CD4-positive, alpha-beta T cell treated with Interleukin-1 beta for 1 hour (primary cell): ENCODE measurements at places on chromosomes 2 and 18.

GRCh38 chr18:49185623-49186022, 234.9 kb upstream of the SMAD7 start:
- no peak for DNase-seq

DNA sequence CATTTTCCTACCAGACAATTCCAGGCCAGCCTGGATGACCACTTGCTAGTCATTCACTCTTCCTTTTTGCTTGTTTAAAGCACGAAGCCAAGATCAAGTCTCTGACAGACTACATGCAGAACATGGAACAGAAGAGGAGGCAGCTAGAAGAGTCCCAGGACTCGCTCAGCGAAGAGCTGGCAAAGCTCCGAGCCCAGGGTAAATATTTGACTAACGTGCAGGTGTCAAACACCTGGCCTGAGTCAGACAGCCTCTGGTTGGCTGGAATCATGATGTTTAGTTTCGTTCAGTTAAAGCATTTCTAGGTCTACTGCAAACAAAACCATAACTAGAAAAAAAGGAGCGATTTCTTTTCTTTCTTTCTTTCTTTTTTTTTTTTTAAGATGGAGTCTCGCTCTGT, 44.2 kb upstream of the LYPD6B start:
- no peak for DNase-seq

DNA sequence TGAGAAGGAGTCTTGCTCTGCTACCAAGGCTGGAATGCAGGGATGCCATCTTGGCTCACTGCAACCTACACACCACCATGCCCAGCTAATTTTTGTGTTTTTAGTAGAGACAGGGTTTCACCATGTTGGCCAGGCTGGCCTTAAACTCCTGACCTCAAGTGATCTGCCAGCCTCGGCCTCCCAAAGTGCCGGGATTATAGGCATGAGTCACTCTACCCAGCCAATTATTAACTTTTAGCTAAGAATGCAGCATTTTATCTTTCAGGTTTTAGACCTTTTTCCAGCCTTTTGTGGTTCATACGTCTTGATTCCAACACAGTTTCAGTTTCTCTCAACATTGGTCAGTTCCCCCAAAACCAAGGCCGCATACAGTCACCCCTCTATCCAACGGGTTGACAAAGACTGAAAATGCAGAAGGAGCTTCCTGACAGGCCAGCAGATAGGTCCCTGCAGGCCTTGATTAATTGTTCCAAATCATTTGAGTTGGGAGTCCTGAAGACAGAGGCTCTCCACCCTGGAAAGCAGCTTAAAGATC, 262.2 kb upstream of the KLHL29 start:
- no peak for DNase-seq

DNA sequence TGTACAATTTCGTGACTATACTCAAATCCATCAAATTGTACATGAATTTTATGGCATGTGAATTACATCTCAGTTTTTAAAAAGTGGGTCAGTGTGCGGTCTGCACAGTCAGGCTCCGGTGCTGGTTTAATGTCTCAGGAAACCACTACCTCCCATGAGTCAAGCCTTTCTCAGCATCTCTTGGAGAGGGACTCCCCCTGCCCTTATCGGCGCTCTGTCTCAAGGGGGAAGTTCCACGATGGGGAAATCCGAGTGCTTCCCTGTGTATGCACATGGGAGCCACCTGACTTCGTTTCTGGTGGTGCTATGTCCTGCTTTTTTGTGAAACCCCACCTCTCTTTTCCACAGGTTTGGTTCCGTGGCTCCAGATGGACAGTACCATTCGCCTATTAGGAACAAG, 72.5 kb downstream of the ACOXL start:
- DNase-seq, result peak; percentile 47

DNA sequence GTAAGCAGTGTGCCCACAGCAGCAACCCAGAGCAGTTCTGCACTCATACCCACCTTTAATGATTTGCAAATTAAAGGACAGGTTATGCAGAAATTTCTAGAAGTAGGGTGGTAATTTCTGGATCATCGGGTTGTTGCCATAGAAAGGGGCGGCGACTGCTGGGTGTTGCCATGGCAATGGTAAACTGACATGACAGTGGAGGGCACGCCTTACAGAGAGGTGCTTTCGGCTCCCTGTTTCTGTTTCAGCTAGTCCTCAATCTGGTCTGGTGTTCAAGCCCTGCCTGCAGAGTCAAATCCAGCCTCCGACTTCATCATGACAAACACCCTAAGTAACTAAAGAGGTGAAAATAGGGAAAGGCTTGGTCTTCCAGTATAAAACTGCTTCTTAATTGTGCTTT, 667.7 kb downstream of the SOCS6 start:
- no peak for DNase-seq

- no peak for DNase-seq
These were observed 51.6 kb downstream of the LDAH start for GRCh38 chr2:20771299-20771698.

DNA sequence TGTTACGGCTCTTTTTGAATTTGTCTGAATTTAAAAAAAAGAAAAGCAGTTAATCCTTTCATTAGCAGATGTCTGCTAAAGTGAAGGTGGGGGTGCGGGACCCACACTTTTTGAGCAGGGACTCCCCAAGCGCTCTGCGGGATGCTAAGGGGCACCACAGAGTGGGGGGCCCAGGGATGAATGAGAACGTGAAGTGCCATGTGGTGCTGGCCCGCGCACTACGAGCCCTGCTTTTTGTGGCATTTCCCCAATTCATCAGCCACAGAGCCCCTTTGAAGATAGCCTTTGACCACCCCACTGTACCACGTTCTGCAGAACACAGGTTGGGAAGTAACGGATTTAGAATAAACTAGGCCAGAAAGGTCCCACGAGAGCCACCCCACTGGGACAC, 28.6 kb downstream of the HS1BP3 start:
- no peak for DNase-seq

DNA sequence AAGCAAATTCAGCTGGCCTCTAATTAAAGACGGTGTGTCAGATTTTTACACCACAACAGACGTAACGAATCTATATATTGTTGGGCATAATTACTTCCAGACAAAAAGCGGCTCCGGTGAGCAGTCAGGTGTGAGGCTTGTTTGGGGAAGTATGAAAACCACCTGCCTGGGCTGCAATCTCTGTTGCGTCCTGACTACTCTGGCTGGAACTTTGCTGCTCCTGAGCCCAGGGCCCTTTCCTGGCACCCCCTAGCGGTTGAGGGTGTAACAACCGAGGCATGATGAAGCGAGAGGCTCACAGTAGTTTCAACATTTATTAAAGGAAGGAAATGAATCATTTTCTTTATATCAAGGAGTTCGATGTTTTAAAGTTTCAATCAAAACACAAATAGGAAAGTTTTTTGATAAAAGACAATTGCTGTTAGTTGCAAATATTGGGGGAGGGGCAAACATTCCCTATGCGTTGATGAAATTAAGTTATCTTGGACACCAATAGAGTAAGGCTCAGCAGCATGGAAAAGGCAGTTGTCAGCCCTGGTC, 10.6 kb upstream of the ITGB6 start:
- DNase-seq, result peak; percentile 73

- no peak for DNase-seq
These were observed 212.1 kb upstream of the ZC3H15 start for GRCh38 chr2:186273953-186274352.

- peak; percentile 50 for DNase-seq
These were observed 156.4 kb upstream of the ITGA4 start for GRCh38 chr2:181300600-181301291.

DNA sequence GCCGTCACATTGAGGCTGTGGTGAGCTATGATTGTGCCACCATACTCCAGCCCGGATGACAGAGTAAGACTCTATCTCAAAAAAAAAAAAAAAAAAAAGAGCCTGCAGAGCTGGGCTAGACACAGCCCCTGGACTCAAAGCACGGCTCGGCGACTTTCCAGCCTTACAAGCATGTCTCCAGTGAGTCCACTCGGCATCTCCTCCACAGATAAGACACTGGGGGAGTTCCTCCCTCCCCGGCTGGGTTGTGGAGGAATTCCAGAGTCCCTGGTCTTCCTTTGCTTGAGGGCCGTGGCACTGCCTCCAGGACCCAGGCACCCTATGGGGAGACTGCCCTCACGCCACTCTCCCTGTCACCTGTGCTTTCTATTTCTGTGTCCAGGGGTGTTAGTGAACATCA, 30.9 kb upstream of the RPL31 start:
- no peak for DNase-seq

GRCh38 chr2:229221641-229222040, 49.4 kb downstream of the PID1 start:
- DNase-seq, result no peak

GRCh38 chr2:42675815-42676214, 88.1 kb downstream of the OXER1 start:
- DNase-seq, result no peak

DNA sequence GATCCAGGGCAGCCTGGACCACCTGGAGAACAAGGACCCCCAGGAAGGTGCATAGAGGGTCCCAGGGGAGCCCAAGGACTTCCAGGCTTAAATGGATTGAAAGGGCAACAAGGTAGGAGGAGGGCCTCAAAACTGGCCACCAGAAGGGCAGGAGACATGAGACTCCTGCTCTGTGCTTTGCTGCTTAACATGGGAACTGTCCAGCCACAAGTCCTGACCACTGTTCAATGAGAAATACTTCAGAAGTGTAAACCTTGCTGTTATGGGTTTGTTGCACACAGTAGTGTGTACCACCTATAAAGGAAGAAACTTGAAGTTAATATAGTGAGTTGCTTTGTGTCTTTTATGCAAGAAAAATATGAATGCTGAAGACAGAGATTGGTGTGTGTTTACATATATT, 44.2 kb upstream of the MFF start:
- DNase-seq, result no peak

GRCh38 chr2:132816234-132816633, 146.2 kb upstream of the LYPD1 start:
- DNase-seq, result no peak
